ENCODE measurements at places on chromosomes 3 and 15.

DNA sequence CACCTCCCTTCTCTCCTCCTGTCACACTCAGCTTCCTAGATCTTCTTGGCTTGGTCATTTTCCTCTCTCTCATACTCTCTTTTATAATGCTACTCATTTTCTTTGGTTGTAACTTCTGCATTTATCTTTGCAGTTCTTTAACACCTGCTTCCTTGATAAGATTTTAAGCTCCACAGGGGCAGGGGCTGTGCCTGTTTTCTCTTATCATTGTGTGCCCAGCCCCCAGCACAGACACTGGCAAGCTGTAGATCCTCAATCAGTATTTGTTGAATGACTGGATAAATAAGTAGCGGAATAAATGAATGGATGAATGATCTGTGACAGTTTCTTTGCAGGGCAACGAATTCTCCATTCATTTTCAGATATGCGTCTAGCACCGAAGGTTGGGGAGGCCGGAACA lies 64.3 kb upstream of the MEX3B start:
- peak; percentile 86 for DNase-seq

GRCh38 chr15:101070502-101071273 lies 151.5 kb downstream of the LRRK1 start:
- DNase-seq = no peak

GRCh38 chr15:83153288-83153687 lies 45.8 kb downstream of the TM6SF1 start:
- DNase-seq = no peak

- DNase-seq = no peak
Observed at GRCh38 chr15:28985316-28985645, 99.5 kb downstream of the APBA2 start.

- no peak for DNase-seq
Observed at GRCh38 chr3:119388577-119388976, 74.8 kb downstream of the TMEM39A start.

DNA sequence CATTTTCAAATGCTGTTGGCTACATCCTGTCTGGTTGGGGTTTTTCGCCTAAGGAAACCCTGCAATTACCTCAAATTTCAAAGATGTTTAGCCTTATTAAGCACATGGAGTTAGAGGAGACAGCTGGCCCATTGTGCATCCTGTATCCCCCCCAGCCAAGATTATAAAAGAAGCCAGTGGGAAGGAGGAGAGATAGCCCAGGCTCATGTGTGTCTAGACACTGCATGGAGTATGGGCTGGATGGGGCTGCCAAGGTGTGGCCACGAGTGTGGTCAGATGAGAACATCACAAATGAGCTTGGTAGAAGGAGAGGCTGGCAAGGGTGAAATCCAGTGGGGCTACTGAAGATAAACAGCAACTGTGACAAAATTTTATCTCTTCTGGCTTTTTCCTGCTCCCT lies 270.0 kb upstream of the TBC1D5 start:
- DNase-seq = no peak

GRCh38 chr3:159252274-159252673 lies 450.4 kb downstream of the MFSD1 start:
- DNase-seq = no peak

DNA sequence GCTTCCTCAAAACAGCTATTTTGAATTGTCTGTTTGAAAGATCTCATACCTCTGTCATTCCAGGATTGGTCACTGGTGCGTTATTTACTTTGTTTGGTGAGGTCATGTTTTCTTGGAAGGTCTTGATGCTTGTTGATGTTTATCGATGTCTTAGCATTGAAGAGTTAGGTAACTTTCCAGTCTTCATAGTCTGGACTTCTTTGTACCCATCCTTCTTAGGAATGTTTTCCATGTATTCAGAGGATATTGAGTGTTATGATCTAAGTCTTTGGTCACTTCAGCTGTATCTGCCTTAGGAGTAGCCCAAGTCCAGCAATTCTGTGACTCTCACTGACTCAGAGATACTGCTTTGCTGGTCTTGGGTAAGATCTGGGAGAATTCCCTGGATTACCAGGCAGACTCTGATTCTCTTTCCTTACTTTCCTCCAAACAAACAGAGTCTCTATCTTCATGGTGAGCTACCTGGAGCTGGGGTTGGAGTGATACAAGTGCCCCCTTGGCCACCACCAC lies 398.6 kb downstream of the ZIC4 start:
- DNase-seq = no peak

DNA sequence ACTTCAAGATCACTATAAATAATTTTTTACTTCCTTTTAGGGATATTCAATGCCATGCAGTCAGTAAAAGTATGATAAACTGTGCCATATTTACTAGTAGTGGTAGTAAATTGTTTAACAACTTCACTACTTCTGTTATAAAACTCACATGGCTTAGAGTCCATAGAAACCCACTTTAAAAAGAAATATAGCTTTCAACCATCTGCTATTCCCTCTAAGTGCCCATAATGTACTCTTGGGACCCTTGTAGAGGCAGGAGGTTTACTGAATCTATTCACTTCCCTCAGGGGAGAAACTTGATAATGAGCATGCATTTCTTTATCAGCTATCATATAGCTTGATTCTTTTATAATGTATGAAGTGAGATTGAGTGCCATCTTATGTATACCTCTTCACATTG lies 1448.4 kb upstream of the ALCAM start:
- no peak for DNase-seq

GRCh38 chr3:114721864-114722263 lies 425.2 kb downstream of the ZBTB20 start:
- no peak for DNase-seq

DNA sequence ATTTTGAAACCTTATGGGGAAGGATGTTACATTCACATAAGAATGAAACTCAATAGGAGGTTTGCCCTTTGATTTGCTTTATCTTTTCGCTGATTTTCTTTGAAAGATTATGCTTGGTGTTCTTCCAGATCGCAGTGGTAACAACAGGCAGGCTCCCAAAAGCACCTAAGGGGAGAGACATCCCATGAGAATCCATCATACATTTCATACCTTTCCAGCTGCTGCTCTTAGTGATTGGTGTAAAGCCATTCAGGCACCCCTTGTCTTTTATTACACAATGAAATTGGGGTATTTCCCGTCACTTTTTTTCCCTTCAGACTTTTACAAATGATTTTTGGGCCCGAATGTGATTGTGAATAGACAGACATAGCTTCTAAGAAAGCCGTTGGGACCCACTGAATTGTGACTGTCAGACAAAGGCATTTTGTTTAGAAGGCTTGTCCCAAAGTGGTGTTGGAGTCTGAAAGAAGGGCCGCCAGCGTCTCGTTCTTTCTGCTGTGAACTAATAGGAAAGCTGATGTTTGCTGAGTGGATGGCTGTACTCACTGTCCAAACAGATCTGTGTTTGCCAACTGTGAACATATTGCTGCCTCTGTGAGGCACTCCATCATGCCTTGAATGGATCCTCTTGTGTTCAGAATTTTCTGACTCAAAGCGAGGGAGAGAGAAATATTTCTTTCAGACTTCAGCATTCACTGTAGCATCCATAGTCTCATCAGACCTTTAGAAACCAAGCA lies 164.3 kb downstream of the FNDC3B start:
- no peak for DNase-seq

- no peak for DNase-seq
Observed at GRCh38 chr3:74844428-74844827, 230.0 kb upstream of the CNTN3 start.

DNA sequence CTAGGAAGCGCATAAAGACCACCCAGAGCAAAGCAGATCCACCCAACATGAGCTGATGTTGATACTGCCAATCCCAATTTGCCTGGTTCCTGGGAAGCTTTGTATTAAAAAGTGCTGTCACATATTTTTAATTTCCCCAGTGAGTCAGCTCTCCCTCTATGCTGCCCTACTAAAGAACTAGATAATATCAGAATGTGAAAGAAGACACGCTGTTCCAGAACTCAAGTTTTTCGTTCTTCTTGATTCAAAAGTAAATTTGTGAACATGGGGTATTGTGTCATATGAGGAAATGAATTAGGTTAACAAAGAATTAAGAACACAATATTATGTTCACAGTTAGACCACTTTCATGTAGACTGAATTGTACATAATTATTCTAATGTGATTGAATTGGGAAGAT lies 734.2 kb upstream of the ALCAM start:
- no peak for DNase-seq

GRCh38 chr15:31397851-31398661 lies 71.4 kb downstream of the KLF13 start:
- no peak for DNase-seq

DNA sequence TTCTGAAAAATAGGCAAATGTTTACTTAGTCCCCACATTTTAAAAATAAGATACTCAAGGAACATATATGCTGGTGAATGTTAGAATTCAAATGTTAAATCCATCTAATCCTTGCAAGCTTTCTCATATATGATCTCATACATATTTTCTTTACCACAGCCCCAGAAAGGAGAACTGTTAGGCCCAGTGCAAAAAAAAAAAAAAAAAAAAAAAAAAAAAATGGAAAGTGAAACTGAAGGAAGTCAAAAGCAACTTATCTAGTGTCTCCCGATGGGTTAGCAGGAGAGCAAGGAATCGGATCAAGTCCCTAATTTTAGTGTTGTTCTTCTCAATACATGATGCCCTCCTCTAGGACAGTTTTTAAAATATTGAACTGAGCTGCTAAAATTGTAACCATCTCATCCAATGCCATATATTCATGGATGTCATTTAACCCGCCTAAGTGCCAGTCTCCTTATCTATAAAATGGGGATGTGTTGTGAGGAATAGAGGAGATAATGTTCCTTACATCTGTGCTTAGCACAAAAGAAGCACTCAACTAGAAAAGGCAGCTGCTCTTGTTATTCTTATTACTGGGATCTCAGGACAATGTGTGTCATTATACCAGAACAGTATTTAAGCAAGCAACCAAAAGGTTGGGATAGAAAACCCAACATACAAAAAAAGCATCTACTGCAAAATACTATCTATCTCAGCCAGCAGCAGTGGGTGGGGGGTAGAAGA lies 279.7 kb downstream of the MAGI1 start:
- DNase-seq = no peak

DNA sequence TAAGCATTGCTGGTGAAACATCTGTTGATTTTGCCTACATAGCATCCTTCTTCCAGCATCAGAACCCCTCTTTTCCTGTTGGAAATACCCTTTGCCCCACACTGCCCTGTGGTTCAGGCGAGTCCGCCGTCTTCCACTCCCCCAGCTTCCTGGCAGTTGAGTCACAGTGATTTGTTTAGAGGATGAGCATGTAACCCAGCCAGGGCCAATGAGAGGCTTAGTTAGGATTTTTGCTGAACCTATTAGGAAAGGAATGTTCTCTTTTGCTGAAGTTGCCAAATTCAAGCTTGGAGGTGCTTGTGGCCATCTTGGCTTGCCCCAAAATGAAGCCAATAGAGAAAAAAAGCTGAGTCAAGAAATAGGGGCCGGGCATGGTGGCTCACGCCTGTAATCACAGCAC lies 19.0 kb upstream of the MEX3B start:
- no peak for DNase-seq

DNA sequence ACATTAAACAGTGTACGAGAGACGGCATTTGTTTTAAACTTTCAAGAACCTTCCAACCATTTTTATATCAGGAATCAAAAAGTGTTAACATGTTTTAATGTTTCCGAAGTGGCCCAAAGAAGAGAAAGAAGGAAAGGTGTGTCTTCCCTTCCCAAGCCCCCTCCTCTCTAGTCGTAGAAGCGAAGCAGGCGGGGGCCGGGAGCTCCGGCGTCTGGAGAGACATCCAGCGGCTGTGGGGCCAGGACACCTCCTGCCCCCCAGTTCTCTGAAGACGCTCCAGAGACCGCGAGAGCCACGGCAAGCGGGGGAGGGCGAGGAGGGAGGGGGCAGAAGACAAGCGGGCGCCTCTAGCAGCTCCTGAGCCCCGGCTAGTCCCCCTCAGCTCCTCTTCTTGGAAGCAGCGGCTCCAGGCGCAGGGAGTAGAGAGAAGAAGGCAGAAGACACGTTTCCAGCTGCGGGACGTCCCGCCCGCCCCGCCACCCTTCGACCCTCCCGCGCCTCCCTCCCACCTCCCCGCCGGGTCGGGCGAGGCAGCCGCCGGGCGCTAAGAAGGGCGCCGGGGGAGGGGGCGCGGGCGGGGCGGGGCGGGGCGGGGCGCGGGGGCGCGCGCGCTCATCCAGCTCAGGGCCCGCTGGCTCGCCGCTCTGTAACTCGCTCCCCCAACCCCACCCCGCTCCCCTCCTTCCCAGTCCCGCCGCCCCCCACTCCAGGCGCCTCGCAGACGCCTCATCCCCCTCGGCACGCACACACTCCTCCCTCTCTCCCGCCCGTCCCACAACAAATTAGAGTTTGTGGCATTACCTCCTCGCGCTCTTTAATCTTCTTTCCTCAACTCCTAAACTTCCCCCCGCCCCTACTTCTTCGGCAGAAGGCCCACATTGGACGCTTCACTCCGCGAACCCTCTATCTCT lies at the start of gene ZBTB20:
Gene ZBTB20 (minus strand): TSS at position 871 of the 911 bp plus-strand sequence.
- DNase-seq = peak; percentile 69

DNA sequence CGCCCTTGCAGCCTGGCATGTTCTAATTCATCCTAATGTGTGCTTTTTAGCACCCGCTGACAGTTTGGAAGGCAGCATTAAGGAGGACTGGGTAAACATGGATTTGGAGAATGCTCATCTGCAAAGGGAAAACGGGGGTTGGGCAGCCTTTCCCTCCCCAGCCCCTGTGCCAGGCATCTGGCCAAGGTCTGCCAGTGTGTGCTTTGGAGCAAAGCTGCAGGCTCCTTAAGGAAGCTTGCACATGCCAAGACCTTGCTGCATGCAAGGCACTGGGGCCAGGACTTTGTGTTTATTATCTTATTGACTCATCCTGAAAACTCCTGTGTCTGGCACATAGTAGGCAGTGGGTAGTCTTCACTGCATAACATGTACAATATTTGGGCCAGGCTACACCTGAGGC lies 20.1 kb downstream of the FAM3D start:
- no peak for DNase-seq

GRCh38 chr3:141000027-141000663 lies 51.0 kb upstream of the SPSB4 start:
- peak; percentile 51 for DNase-seq

GRCh38 chr15:22806156-22806555 lies 19.7 kb downstream of the NIPA1 start:
- no peak for DNase-seq

GRCh38 chr3:33839283-33839682 lies 40.9 kb downstream of the PDCD6IP start:
- DNase-seq = no peak

DNA sequence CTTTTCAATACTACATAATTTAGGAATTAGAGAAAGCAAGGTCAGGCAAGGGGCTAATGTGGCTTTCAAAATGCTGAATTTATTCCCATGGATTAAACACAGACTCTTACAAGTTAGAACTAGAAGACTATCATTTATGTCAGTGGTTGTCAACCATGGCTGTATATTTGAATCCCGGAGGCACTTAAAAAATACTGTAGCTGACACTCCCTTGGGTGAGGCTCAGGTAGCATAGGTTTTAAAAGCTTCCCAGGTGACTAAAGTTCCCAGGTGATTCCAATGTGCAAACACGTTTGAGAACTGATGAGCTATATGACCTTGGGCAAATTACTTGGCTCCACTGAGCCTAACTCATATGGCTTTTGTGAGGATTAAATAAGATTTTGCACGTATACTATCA lies 29.6 kb downstream of the AAGAB start:
- no peak for DNase-seq

DNA sequence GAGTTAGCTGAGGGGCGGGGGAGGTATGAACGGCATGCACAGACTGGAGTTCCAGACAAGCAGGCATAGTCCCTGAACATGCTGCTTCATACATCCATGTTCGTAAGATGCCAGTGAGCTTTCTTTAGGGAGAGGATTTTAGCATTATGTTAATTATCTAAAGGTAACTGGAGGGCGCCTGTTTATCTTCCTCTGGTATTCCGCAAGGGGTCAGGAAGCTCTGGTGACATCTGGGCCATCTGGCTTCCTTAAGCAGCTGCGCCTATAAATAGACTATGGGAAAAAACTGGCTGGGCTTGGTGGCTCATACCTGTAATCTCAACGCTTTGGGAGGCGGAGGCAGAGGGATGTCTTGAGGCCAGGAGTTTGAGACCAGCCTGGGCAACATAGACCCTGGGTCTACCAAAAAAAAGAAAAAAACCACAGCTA lies 1.5 kb upstream of the FBXO22 start:
- peak; percentile 43 for DNase-seq
